ENCODE measurements at places on chromosomes 11 and 22.

- no peak for DNase-seq
Observed at GRCh38 chr11:115924744-115925567, 420.7 kb upstream of the CADM1 start.

DNA sequence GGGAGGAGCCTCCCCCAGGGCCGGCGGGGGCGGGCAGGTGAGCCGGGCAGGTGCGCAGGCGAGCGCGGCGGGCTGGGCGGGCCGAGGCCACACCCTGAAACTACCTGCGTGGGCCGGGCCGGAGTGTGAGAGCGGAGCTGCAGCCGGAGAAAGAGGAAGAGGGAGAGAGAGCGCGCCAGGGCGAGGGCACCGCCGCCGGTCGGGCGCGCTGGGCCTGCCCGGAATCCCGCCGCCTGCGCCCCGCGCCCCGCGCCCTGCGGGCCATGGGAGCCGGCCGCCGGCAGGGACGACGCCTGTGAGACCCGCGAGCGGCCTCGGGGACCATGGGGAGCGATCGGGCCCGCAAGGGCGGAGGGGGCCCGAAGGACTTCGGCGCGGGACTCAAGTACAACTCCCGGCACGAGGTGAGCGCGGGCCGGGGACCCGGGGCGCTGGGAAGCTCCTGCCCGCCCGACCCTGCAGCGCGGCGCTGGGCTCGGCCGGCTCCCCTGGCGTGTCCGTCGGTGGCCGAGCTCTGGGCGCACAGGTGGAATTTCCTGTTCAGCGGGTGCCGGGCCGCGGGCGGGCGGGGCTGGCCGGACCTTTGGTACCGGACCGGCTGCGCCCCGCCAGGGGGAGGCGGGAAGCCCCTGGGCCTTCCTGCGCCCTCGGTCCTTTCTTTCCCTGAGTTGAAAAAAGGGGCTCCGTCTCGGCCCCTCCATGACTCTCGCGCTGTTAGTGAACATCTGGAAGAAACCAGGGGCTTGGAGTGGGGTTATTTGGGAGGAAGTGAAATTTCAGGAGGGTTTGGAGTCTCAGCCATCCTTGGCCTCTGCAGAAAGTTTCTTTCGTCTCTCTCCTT, at the start of gene ST14:
ST14 (plus strand) TSS at position 126 of the 841 bp plus-strand sequence; CDS start at position 324, 198 bp downstream.
- no peak for DNase-seq

DNA sequence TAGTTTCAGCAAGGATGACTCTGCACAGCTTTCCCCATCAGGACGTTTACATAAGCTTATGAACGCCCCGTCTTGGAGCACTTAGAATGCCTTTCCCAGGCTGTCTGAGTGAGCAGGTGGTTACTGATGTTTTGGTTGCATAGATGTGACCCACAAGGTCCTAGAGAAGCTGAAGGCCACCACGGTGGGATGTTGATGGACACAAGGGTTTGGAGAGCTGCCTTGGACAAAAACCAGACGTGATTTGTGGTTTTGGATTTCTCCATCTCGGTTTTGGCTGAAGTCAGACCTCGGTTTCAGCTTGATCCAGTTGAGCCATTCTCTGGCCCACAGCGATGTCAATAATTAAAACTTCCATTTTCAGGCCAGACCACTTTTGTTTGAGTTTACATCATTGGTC, 151.9 kb downstream of the LDLRAD3 start:
- no peak for DNase-seq

GRCh38 chr11:67293090-67293489, 4.0 kb downstream of the ANKRD13D start:
- DNase-seq: no peak

DNA sequence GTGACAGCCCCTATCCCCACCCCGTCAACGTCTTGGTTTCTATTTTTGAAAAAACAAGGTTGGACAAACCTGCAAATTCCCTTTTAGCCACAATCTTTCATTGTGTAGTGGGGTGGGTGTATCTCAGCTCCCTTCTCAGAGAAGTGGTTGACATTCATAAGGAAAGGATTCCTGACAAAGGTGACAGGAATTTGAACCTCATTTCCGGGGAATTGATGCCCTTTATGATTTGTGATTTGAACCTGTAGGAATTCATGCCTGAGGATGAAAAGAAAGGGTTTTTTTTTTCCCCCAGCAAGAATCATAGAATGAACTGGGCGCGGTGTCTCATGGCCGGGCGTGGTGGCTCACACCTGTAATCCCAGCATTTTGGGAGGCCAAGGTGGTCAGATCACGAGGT, 14.5 kb downstream of the YPEL4 start:
- no peak for DNase-seq

GRCh38 chr11:77642228-77642627, 4.6 kb upstream of the CLNS1A start:
- no peak for DNase-seq

DNA sequence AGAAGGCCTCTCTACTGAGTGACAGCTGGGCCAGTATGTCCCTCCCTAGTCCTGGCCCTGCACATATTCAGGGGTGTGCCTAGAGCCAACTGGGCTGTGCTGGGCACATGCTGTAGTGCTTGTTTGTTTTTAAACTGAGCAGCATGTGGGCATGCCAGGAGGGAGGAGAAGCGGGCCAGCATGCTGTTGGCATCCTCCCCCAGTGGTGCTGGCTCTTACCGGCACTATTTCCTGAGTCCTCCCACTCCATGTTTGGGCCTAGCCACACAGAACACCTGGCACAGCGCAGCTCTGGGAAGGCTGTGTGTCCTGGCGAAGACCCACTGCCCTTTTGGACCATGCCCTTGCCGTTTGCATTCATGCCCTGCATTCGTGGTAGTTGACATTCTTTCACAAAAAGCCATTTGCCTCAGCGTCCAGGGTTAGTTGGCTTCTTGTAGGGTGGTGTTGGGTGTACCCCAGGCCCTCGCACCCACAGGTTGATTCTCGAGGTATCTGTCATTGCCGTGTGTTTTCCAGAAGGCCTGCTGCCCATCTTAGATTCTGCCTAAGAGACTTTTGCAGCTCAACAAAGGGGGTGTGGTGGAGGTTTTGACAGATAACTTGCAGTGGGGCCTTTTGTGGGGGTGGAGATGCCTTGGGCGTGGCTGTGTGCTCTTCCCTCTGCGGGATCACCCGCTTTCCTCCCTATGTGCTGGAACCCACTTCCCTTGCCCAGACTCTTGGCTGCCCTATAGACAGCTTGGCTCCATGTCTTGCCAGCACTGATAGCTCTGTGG, 13.6 kb downstream of the DGCR8 start:
- no peak for DNase-seq

DNA sequence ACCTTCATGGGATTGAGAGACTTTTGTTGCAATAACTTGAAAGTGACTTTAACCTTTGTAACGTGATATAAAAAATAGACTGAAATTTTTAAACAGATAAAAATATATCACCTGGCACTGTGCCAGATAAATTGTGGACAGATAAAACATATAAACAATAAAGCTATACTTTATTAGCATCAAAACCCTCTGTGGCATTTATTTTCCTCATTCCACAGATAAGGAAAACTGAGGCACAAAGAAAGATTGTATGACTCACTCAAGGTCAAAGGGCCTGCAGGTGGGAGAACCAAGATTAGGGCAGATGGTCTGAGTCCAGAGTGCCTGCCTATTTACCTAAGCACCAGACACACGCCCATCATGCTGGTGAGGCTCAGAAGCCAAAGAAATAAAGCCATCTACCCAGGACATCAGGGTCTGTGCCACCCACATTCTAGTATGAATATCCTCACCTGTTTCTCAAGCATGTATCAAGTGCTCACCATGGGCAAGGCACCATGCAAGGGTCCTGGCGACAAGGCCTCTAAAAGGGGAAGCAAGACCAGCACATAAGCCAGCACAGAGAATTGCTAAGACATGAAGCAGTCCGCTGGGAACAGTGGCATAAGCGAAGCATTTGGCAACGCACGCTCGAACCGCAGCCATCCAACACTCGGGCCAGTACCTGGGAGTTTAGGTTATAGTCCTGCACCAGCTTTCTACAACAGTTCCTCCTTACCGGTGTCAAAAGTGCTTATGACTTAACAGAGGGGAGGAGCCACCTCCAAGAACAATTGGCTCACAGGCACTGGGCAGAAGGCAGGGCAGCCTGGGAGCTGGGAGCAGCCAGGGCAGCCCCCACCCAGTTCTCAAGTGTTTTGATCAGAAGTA, 17.6 kb downstream of the MYH9 start:
- DNase-seq: no peak

- no peak for DNase-seq
Observed at GRCh38 chr11:530960-531831, 4.2 kb downstream of the HRAS start.

DNA sequence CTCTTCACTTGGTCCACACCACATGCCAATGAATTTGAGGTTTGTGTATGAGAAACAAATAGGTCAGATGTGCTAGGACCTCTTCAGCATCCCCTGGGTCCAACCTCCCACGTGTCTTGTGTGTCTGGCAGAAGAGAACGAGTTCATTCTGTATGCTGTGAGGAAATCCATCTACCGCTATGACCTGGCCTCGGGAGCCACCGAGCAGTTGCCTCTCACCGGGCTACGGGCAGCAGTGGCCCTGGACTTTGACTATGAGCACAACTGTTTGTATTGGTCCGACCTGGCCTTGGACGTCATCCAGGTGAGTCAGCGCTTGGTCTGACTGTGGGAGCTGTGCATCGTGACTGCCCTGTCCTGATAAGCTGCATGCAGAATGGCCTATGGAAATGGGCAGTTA, 101.0 kb upstream of the SORL1-AS1 start:
- no peak for DNase-seq

DNA sequence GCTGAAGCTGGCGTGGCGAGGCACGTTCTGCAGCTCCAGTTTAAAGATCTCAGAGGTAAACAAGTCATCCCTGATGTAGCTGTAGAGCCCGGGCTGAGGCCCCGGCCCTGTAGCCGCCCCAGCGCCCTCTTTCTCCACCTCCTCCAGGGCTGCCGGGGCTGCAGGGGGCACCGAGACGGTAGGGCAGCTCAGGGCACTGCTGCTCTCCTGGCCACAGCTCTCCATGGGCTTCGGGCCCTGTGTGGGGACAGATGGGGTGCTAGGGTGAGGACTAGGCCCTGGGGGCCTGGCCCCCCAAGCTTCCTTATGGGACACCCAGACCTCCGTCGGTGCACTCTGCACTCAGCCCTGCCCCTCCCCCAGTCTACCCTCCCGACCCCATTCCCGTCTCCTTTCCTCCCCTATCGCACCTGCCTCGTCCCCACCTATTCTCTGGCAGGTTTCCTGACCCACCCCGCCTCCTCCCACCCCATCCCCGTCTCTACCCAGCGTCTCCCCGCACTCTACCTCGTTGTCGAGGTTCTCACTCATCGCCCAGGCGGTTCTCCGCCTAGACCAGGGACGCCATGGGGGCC, 559 bp downstream of the RANBP1 start:
- no peak for DNase-seq

Measured in DMS 273 treated with DMSO at 0.1 percent for 48 hours (cell line).